ENCODE measurements at places on chromosomes 12 and 14. TPM values are rescaled to one million over a fixed set of nuclear protein-coding genes. Genes with fewer than 3 reads are reported as not detected.
A peak's percentile ranks its signal among the peaks of the same experiment; 100 is the strongest.

DNA sequence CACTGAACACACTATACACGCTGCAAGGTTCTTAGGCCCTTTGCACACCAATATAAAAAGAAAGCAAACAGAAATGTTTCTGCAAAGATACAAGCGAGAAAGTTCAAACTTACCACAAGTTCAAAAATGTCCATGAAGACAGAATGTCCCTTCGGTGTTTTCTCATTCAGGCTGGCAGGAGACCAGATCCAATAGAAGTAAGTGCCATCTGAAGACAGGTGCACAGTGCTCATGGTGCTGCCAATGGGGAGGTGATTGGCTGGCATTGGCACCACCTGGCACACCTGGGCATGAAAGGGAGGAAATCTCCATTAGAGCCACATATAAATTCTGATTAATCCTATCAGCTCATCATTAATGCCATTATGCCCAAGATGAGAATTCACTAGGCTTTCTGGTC, 76.3 kb downstream of the HECTD4 start:
- H3K4me1 ChIP-seq: peaks cover 13% of the 10 kb centered on the region
- no peaks in the 10 kb centered on the region for H3K27me3 ChIP-seq
- DNase-seq: no peak
- peaks cover 31% of the 10 kb centered on the region for H3K36me3 ChIP-seq
- no peak overlapping the region for H3K4me3 ChIP-seq

DNA sequence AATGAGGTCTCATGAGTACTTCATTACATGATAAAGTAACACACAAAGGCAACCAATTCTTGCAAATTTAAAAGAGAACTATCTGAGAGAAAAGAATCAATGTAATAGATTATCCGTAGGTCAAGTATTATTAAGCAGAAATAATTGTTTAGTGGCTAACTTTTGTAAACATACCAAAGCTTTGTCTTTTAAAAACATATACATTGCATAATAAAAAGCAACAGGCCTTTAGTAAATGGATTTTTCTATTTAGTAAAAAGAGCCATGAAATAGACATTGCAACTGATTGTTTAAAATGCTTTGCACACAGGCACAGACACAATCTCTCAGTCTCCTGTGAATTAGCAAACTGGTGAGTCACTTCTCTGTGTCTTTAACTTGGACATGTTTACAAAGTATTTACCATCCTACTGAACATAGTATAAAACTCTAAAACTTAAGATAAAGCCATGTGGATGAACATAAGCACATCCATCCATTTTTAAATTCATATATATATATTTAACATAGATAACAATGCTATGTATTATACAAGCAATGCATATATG, 518.7 kb upstream of the MGAT4C start:
- no peaks in the 10 kb centered on the region for H3K4me1 ChIP-seq
- DNase-seq: no peak
- H3K27ac ChIP-seq: no peak overlapping the region

DNA sequence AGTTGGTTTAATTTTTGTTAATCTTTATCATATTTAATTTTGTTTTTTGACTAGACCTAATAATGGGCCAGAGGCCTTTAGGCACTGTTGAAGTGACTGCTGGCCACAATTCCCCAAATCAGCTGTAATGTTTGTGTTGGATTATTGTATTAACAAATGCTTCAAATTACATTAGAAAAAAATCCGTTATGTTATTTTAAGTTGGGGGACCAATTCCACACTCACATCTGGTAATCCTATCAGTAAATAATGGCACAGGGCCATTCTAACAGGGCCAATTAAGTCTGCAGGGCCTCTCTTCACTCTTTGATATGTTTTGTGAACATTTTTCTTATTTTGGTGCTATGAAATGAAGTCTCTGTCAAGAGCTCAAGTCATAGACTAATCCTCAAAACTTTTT, 39.6 kb downstream of the CHST11 start:
- DNase-seq: no peak
- H3K36me3 ChIP-seq: peaks cover 40% of the 10 kb centered on the region
- H3K27me3 ChIP-seq: no peaks in the 10 kb centered on the region
- no peak overlapping the region for H3K4me3 ChIP-seq
- H3K4me1 ChIP-seq: peaks cover 94% of the 10 kb centered on the region

GRCh38 chr12:15256761-15257160, 35.5 kb upstream of the RERG start:
- H3K4me3 ChIP-seq: no peak overlapping the region
- no peaks in the 10 kb centered on the region for H3K36me3 ChIP-seq
- H3K4me1 ChIP-seq: no peaks in the 10 kb centered on the region
- no peak for DNase-seq
- H3K27me3 ChIP-seq: peaks cover 10% of the 10 kb centered on the region
- no peak overlapping the region for H3K27ac ChIP-seq

ZDHHC22 gene
- total RNA-seq: not detected

DNA sequence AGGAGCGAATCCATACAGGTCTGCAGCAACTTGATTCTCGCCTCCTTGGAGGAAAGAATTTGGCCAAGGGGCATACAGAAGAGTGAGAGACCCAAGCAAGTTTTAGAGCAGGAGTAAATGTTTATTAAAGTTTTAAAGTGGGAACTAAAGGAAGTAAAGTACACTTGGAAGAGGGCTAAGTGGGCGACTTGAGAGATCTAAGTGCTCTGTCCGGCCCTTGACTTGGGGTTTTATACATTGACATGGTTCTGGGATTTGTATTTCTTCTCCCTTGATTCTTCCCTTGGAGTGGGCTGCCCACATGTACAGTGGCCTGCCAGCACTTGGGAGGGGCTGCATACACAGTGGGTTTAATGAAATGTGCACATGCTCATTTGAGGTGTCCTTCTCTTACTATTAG, 421.2 kb downstream of the TMEM121 start:
- no peaks in the 10 kb centered on the region for H3K36me3 ChIP-seq
- H3K4me1 ChIP-seq: peaks cover 8% of the 10 kb centered on the region
- H3K4me3 ChIP-seq: no peak overlapping the region
- no peak overlapping the region for H3K27ac ChIP-seq
- peaks cover 13% of the 10 kb centered on the region for H3K27me3 ChIP-seq

GRCh38 chr12:16307856-16308475, 30.5 kb upstream of the SLC15A5 start:
- H3K36me3 ChIP-seq: no peaks in the 10 kb centered on the region
- no peaks in the 10 kb centered on the region for H3K27me3 ChIP-seq
- no peak for DNase-seq

DNA sequence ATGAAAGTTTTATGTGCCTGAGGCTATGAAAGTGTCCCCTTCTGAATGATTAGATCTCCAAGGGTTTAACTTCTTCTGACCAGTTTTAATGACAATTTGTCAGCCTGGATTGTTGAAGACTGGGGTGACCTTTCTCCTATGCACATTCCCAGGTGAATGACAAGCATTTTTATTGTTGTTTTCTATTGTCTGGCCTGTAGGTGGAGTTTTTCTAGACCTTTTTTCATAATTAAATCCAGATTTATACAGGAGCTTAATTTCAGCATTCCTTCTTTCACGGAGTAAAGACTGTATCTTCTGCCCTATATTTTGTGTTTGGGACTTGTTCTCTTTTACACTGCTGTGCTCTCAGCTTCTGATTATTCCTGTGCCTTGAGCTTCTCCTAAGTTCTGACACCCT, 125.0 kb upstream of the FAR2 start:
- no peak overlapping the region for H3K27ac ChIP-seq
- no peaks in the 10 kb centered on the region for H3K36me3 ChIP-seq
- peaks cover 4% of the 10 kb centered on the region for H3K4me1 ChIP-seq
- no peak for DNase-seq
- no peak overlapping the region for H3K4me3 ChIP-seq

OAS2 gene
- 113 TPM for total RNA-seq

POTEM gene
- total RNA-seq: not detected

TGFB3 gene
- 3.0 TPM for total RNA-seq

GRCh38 chr14:60757567-60758002, 23.0 kb downstream of the MNAT1 start:
- H3K4me3 ChIP-seq: peak overlapping the region; percentile 46
- peaks cover 9% of the 10 kb centered on the region for H3K27me3 ChIP-seq
- H3K36me3 ChIP-seq: peaks cover 9% of the 10 kb centered on the region
- peaks cover 63% of the 10 kb centered on the region for H3K4me1 ChIP-seq
- no peak for DNase-seq

Measured in activated T-helper 1 cell treated with anti-CD3 and anti-CD28 coated beads, Interleukin-12 subunit alpha, Interleukin-12 subunit beta, Interleukin-2, Interleukin-4 antibody, amounts not matched to agents 30 ng/mL and 10 ng/mL and 1 ng/mL, durations not matched to agents 14 hours and 24 hours and 36 hours (primary cell).